Kidney epithelial cell (primary cell): ENCODE measurements at places on chromosomes 12 and 14. TPM values are rescaled to one million over a fixed set of nuclear protein-coding genes. Genes with fewer than 3 reads are reported as not detected.

- no peak for DNase-seq
Observed at GRCh38 chr12:21984375-21984774, 43.1 kb upstream of the ABCC9 start.

DNA sequence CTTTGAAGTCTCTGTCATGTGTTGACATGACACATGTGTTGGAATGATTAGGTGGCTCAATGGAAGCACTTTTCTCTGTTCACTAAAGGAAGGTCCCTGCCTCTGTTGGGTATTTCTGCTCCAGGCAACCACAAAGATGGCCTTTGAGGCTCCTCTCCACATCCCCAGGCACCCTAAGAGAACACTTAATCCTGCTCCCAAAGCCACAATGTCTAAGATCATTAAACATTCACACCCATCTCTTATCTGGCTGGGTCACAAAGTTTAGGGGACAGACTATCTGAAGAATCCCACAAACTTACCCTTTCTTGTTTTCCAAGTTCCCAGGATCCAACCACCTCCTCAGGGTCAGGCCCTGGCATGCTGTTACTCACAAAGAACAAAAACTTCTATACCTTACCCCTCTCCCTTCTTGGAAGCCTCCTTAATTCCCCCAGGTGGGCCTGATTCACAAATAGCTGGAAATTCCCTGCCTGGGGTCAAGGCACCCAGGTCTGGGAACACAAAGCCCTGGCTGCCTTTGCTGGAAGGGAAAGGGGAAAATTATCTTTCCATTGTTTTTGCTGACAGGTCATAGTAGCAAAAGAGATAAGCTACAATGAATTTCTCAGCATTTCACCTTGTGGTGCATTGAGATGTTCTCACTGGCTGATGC lies 333.7 kb downstream of the PCNX1 start:
- DNase-seq: no peak

TMEM63C gene
- total RNA-seq: 0.62 and 1.1 TPM in 2 replicates

BEST3 gene
- 0.14 and 1.6 TPM in 2 replicates for total RNA-seq

- no peak for DNase-seq
Observed at GRCh38 chr12:125989696-125990095, 924.5 kb downstream of the AACS start.

DNA sequence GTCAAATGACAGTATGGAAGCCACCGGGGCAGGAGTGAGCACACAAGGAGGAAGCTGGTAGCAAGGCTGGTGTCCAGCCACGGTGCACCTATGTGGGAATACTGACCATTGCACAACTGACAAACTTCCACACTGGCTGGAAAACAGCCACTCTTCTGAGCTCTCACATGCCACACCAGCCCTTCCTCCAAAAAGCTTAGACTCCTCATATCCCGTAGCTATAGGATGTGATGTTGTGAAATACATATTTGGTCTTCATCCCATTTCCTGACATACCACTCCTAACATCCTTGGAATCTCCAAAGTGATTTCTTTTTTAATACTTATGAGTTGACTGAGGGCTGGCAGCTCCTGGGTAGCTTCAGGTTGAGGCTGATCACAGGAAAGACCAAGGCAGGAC lies 103.6 kb downstream of the NTF3 start:
- DNase-seq: no peak

TSPAN31 gene
- 39.6 and 77.1 TPM in 2 replicates for total RNA-seq

ALX1 gene
- 0.21 and 0.54 TPM in 2 replicates for total RNA-seq

GRCh38 chr12:14390870-14391530 lies 25.5 kb downstream of the ATF7IP start:
- DNase-seq: no peak

ACSS3 gene
- 5.5 and 9.2 TPM in 2 replicates for total RNA-seq
